ENCODE measurements at places on chromosomes 2 and 18.

GRCh38 chr18:33837191-33837590 lies 259.2 kb downstream of the ASXL3 start:
- DNase-seq, result no peak

GRCh38 chr18:8813611-8814010 lies 108.3 kb downstream of the MTCL1 start:
- no peak for DNase-seq

GRCh38 chr2:10620481-10620880 lies 69.3 kb downstream of the NOL10 start:
- DNase-seq, result no peak

GRCh38 chr2:40957508-40957907 lies 505.6 kb upstream of the SLC8A1 start:
- DNase-seq, result no peak

GRCh38 chr2:128643221-128644065 lies 324.8 kb upstream of the HS6ST1 start:
- DNase-seq, result no peak

DNA sequence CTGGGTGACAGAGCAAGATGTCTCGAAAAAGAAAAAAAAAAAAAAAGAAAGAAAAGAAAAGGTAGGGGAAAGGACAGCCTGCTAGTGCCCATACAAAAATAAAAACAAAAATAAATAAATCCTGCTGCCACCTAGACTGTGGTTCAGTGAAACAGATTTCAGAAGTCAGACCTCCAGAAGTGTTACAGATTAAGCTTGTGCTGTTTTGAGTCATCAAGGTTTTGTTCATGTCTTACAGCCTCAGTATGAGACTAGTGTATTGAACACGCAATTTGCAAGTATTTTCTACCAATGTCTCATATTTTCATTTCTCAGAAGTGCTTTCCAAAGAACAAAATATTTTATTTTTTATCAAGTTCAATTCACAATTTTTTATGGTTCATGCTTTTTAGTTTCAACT lies 720.4 kb upstream of the GYPC start:
- DNase-seq, result no peak

DNA sequence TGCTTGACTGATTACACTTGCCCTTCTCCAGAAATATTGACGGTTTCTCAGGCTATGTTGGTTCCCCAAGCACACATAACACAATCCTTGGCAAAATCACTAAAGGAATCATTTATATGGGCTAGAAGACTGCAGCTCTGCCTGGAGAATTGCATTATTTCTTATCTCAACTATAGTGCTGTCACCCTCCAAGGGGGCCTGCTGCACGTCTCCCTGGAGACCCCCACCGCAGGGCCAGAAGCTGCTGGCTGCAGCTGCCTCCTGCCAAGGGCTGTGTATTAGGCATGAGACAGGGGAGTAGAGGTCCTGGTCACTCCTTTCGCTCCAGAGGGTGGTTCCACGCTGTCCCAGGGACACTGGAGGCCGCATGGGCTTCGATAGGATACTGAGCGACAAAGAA lies 76.6 kb downstream of the LRRC30 start:
- DNase-seq, result no peak

DNA sequence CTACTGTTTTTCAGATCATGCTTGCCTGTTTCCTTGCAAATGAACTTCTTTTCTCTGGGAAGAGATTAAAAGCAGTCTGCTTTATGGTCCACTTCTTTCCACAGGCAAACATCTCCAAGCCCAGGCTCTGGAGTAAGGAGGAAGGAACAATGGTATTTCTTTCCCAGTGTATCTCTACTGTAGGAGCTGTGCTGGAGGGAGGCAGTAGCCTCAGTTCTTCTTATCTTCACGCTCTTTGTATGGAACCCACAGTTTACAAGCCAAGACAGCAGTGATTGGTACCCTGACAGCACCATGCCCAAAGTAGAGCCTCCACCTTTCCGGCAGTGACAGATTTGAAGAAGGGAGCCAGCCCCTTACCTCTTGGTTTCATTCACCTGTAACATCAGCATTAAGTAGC lies 35.2 kb downstream of the SPOPL start:
- no peak for DNase-seq

DNA sequence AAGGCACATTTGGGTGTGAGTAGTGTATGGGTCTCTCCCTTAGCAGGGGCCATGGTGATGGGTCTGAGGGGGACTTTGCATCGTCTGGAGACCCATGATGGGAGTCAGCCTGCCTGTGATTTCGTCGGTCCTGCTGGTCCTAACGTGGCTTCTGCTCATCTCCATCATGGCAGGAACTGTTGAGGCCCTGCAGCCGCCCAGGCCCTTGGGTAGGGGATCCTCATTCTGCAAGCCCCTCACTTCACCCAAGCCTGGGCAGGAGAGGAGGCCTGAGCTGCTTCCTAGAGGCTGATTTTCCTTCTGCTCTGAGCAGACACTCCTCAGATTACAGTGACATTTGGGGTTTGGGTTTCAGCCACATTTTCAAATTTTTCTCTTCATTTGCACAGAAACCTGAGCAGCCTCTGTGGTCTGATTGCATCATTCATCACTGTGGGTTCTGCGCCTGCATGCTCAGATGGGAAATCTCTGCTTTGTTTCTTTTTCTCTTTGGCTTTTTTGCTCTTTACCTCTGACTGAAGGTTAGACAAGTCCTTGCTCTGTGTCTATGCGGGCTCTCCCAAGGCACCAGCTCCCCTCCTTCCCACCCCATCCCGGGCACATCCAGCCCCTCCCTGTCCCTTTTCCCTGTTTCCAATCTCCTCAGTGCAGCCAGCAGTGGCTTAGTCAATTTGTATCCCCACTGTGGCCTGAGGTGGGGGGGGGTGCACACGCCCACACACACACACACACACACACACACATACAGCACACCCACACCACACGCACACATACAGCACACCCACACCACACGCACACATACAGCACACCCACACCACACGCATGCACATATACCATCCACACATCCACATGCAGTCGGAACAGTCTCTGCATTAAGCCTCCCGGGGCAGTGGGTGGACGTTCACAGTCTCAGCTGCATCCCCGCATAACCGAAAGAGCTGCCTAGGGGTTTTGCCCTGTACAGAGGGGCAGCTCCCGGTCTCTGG lies 305.4 kb upstream of the HS6ST1 start:
- DNase-seq, result no peak

DNA sequence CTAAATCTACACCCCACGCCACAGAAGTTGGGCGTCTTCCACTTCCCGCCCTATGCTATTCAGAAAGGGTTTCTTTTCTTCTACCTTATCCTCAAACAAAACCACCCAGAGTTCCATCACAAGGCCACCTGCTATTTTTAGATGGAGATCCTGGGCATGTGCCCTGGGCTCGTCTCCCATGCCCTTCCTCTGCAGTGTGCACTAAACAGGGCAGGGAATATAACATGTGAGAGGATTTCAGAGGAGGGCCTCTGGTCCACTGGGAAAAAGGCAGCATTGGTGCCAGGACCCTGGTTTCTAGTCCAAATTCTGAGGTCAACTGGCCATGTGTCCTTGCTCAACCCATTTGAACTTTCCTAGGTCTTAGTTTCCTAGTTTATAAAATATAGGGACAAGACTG lies 320.0 kb downstream of the NCKAP5 start:
- no peak for DNase-seq

DNA sequence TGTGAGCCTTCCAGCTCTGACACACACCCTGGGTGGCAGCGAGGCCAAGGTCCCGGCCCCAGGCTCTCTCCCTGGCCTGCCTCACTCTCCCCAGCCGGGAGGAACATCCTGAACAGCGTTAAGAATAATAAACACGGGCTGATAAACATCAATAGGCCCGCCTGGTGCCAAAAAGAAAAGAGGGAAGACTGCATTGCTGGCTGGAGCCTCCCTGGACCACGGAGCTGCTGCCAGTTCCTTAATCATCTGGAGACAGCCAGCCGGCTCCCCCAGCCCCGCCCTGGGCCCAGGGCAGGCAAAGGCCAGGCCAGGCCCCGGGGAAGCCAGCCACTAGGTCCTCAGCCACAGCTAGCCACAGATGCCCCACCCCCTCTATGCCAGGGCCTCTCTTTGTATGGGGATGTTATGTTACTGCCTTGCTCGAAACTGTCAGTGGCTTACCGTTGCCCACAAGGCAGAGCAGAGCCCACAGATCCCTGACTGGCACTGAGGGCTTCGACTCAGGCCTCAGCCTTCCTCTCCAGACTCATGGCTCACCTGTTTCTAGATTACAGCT lies 293.7 kb downstream of the DYSF start:
- no peak for DNase-seq

- no peak for DNase-seq
Observed at GRCh38 chr2:158184556-158185343, 83.1 kb downstream of the UPP2 start.

GRCh38 chr18:37307181-37307580 lies 258.4 kb downstream of the CELF4 start:
- DNase-seq, result no peak

GRCh38 chr2:200377355-200378336 lies 71.2 kb downstream of the SPATS2L start:
- DNase-seq, result no peak

DNA sequence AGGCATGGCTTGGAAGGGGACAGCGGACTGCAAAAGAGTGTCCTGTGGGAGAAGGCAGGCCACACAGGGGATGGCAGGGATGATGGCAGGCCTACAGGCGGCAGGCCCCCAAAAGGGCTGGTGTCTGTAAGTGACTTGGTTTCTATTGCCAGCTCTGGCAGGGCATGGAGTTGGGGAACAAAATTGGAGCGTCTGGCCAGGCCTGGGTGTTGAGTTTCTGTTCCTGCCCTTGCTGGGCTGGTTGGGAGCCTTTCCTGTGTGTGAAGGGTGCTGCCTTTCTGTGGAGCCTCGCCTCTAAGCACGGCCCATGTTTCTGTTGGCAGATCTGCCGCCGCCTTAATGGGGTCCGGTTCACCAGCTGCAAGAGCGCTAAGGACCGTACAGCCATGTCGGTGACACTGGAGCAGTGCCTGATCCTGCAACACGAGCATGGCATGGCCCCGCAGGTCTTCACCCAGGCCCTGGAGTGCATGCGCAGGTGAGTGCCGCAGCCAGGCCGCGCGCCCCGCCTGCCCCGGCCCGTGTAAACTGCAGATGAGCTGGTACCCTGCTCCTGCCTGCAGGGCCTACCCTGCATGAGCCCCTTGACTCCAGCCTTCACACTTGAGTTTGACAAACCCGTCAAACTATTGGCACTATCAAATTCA lies 31.5 kb downstream of the COA5 start:
- DNase-seq, result no peak

- DNase-seq, result no peak
Observed at GRCh38 chr2:1125633-1126370, 175.2 kb downstream of the SNTG2 start.

DNA sequence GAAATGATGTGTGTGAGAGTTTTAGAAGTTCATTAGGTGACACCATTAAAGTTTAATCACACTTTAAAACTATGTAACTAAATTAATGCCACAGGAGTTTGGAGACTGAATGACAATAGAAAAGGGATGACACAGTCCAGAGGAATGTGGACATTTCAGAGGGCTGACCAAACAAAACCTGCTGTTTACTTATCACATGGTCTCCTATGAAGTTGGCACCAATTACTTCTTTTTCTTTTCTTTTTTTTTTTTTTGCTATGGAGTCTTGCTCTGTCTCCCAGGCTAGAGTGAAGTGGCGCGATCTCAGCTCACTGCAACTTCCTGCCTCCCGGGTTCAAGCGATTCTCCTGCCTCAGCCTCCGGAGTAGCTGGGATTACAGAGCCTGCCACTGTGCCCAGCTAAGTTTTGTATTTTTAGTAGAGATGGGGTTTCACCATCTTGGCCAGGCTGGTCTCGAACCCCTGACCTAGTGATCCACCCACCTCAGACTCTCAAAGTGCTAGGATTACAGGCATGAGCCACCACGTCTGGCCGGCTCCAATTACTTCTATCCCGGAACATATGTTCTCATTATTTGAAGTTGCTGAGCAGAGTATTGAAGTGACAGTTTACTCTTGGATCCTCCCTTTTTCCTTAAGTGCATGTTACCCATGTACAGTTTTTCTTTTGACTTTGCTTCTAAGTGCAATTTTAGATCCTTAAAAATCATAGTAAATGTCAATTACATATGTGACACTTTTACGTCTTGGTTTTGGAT lies 4.3 kb downstream of the AGPS start:
- no peak for DNase-seq

- DNase-seq, result no peak
Observed at GRCh38 chr18:26056291-26056690, 34.1 kb downstream of the SS18 start.

DNA sequence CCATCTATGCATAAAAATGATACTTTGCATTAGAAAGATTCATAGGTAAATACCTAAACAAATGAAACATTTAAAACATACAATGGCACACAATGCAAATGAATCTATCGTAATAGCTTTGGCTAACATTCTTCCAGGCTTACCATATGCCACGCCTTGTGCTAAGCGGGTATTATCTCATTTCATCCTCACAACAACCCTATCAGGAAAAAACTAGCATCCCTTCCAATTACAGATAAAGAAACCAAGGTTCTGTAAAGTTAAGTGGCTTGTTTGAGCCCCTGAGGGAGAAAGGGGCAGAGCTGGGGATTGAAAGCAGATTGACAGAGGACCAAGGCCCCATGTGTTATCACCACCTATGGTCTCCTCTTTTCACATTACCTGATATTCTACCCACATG lies 145.4 kb upstream of the ETAA1 start:
- no peak for DNase-seq

DNA sequence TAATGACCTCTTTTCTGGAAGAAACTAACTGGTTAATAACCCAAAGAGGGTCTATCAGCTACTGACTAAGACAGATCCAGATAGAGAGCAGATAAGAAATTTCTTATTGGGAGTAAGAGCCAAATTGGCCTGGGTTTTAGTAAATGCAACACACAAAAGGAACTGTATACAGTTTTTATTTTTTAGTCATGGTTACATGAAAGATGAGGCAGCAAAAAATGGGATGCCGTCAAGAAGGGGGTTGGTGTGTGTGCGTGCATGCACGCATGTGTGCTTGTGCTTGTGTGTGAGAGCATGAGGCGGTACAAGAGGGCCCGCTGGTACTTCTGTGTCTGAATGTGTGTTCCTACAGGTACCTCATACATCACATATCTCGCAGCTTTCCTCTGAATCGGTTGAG lies 466.2 kb upstream of the HNRNPA3 start:
- DNase-seq, result no peak

GRCh38 chr2:181602017-181602416 lies 54.9 kb downstream of the CERKL start:
- DNase-seq, result no peak

DNA sequence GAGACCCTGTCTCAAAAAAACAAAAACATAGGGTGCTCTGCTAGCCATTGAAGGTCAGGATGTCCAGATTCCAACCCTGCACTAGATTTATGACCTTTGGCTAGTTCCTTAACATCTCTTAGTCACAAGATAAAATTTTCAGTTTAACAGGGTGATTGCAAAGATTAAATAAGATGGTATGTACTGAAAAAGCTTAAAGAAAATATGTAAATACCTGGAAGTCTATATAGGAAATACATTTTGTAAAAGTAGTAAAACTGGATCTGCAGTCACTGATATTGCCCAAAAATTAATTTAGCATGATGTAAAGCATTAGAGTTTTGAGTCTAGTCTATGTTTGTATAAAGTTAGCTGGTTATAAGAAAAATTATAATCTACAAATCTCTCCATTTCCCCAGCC lies 5.4 kb upstream of the COX7A2L start:
- no peak for DNase-seq

GRCh38 chr2:32061973-32062861 lies 1.1 kb upstream of the SPAST start:
- no peak for DNase-seq

Data from naive thymus-derived CD8-positive, alpha-beta T cell (primary cell).